Right renal pelvis (tissue), 4 donors: ENCODE measurements at places on chromosomes 1 and 21. TPM values are rescaled to one million over a fixed set of nuclear protein-coding genes. Genes with fewer than 3 reads are reported as not detected.

Gene TP53BP2
- polyA plus RNA-seq, result 56.3 TPM

Gene SETD4
- 33.8 TPM for polyA plus RNA-seq

Gene MCOLN2
- polyA plus RNA-seq, result 0.29 TPM

Gene OR2M3
- polyA plus RNA-seq, result 0.03 TPM

Gene OR2L2
- not detected for polyA plus RNA-seq

Gene SLFNL1
- polyA plus RNA-seq, result 0.29 TPM

Gene DCST2
- 2.1 TPM for polyA plus RNA-seq

GRCh38 chr1:234536741-234537140 lies 57.8 kb upstream of the TARBP1 start:
- DNase-seq, result no peak

GRCh38 chr1:171803461-171804022 lies 22.1 kb downstream of the METTL13 start:
- no peak for DNase-seq

- no peak for DNase-seq
Measured at GRCh38 chr1:190904091-190904695, 426.5 kb upstream of the BRINP3 start.

DNA sequence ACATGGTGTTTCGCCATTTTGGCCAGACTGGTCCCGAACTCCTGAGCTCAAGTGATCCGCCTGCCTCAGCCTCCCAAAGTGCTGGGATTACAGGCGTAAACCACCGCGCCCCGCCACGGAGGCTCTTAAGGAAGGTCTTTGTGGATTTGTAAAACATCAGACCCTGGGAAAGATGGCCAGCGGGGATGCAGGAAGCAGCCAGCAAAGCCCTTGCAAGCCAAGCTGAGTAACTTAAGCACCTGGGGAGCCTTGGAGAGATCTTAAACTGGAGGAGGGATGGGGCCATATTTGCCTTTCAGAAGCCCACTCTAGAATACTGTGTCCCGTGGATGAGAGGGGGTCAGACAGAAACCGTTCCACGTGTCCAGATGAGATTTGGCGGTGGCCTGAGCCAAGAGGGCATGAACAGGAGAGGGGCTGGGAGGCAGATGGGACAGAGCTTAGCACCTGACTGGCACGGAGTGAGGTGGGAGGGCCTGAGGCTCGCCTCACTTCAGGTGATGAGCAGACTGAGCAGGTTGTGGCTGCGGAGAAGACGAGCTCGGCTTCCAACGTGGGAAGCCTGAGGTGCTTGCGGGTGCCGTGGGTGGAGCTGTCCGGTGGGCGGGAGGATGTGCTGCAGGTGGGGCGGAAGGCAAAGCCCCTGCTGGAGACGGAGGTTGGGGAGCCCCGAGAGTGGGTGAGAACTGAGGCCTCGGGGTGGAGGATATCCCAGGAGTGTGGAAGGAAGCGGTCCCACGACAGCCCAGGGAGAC lies 11.7 kb downstream of the C1orf216 start:
- no peak for DNase-seq

DNA sequence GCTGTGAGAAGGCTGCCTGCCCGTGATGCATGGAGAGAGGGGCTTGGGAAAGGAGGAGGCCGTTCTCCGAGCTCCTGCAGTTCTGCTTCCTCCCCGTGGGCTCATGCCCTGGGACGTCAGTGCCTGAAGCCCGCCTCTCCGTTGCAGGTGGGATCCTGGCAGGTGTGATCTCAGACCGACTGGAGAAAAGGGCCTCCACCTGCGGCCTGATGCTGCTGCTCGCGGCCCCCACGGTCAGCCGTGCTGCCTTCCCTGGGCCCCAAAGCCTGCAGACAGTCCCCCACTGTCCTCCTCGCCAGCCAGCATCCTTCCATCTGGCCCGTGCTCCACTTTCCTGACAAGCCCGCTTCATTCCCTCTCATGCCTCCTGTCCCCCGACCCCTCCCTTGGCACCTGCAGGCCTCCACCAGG lies 50.9 kb downstream of the SLC37A1 start:
- DNase-seq, result no peak

- no peak for DNase-seq
Measured at GRCh38 chr1:1212780-1213344, 1.1 kb downstream of the TNFRSF4 start.

- no peak for DNase-seq
Measured at GRCh38 chr1:28035420-28035819, 53.0 kb downstream of the EYA3 start.

- DNase-seq, result no peak
Measured at GRCh38 chr1:209881619-209882018, 53.8 kb downstream of the UTP25 start.

DNA sequence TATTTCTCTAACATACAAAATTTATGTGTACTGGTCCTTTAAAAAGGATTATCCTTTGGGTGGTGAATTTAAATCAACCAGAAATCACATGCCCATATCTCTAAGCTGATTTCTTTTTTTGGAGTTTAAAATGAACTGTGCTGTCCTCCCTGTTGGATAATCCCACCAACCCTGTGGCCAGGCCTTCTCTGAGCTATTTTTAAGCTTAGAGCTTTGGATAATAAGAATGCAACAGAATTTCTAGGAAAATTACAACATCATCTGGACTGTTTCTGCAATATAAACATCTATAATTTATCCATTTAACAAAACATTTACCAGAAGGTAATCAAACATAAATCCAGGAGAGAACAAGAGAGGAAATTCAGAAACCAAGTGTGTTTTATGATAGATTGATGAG lies 88.3 kb downstream of the LRRC40 start:
- DNase-seq, result no peak

- DNase-seq, result no peak
Measured at GRCh38 chr1:62237361-62237760, 42.7 kb downstream of the L1TD1 start.

- DNase-seq, result no peak
Measured at GRCh38 chr21:37821092-37821491, 95.2 kb downstream of the KCNJ6 start.

GRCh38 chr1:88920845-88921244 lies 29.5 kb upstream of the GTF2B start:
- DNase-seq, result no peak

DNA sequence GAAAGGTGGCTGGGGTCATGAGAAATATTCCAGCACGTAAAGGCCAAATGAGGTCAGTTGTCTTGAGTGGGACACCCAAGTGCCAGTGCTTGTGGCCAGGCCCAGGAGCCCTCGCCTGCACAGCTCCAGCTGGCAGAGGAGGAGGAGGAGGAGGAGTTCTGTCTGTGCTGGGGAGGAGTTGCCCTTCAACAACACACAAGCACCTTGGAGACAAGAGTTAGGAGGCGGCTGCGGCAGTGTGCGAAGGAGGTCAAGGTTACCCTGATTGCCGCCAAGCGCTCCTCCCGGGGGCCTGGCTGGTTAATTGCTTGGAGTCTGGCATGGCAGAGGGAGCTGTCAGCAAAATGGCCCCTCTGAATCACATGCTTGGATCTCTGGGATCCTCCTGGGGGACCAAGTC lies 45.1 kb downstream of the GRIK3 start:
- DNase-seq, result no peak

GRCh38 chr1:33259879-33260278 lies 3.6 kb downstream of the ZNF362 start:
- DNase-seq, result no peak

- no peak for DNase-seq
Measured at GRCh38 chr1:172408958-172409357, 11.5 kb upstream of the C1orf105 start.

- no peak for DNase-seq
Measured at GRCh38 chr1:178461701-178462100, 35.1 kb downstream of the CLEC20A start.

- no peak for DNase-seq
Measured at GRCh38 chr1:43451701-43452532, 1.8 kb downstream of the HYI start.

- no peak for DNase-seq
Measured at GRCh38 chr1:98410082-98410481, 251.4 kb upstream of the SNX7 start.

GRCh38 chr1:155241841-155242264 lies 13.4 kb downstream of the ENTREP3 start:
- no peak for DNase-seq

GRCh38 chr1:33096363-33097005 lies 15.5 kb downstream of the AZIN2 start:
- no peak for DNase-seq
